H1 (cell line): ENCODE measurements at places on chromosomes 1 and 21.
A peak's percentile ranks its signal among the peaks of the same experiment; 100 is the strongest.

GRCh38 chr1:234331507-234331906 is 41.7 kb upstream of the COA6 start:
- H3K4me1 ChIP-seq: no peaks in the 10 kb centered on the region
- no peaks in the 10 kb centered on the region for H3K36me3 ChIP-seq

GRCh38 chr1:32925403-32926162 is 24.4 kb upstream of the TMEM54 start:
- no peak overlapping the region for H3K27ac ChIP-seq
- H3K36me3 ChIP-seq: no peaks in the 10 kb centered on the region
- H3K4me3 ChIP-seq: peak overlapping the region; percentile 58
- peaks cover 12% of the 10 kb centered on the region for H3K27me3 ChIP-seq
- H3K4me1 ChIP-seq: peaks cover 4% of the 10 kb centered on the region; the same call in 1 of the 2 replicates
- DNase-seq: peak; percentile 21

GRCh38 chr1:101613546-101613945 is 376.7 kb downstream of the S1PR1 start:
- H3K4me1 ChIP-seq: peaks cover under 1% of the 10 kb centered on the region
- DNase-seq: no peak
- no peaks in the 10 kb centered on the region for H3K27me3 ChIP-seq
- H3K4me3 ChIP-seq: no peak overlapping the region
- H3K36me3 ChIP-seq: no peaks in the 10 kb centered on the region

DNA sequence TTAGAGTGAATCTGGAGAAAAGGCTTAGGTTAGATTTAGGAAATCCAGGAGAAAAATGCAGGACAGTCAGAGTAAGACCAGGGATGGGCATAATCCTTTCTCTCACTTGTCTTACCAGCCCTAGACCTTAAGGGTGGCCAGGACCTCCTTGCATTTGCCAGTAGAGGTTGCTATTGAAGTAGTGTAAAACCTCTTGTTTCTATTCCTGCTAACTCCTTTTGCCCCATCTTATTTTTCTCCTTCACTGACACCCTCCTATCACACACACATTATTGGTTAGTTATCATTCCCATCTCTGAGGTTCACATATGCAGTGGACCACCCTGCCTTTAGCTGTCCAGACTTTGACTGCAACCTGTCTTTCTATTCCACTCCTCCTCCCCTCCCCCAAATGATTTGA is 75.0 kb upstream of the MACF1 start:
- H3K27ac ChIP-seq: no peak overlapping the region
- no peak for DNase-seq
- H3K4me3 ChIP-seq: no peak overlapping the region
- peaks cover 18% of the 10 kb centered on the region for H3K4me1 ChIP-seq
- H3K36me3 ChIP-seq: peaks cover 8% of the 10 kb centered on the region
- no peaks in the 10 kb centered on the region for H3K27me3 ChIP-seq

GRCh38 chr1:13990939-13991338 is 291.0 kb downstream of the PRDM2 start:
- no peak overlapping the region for H3K27ac ChIP-seq
- no peaks in the 10 kb centered on the region for H3K4me1 ChIP-seq
- no peak for DNase-seq

DNA sequence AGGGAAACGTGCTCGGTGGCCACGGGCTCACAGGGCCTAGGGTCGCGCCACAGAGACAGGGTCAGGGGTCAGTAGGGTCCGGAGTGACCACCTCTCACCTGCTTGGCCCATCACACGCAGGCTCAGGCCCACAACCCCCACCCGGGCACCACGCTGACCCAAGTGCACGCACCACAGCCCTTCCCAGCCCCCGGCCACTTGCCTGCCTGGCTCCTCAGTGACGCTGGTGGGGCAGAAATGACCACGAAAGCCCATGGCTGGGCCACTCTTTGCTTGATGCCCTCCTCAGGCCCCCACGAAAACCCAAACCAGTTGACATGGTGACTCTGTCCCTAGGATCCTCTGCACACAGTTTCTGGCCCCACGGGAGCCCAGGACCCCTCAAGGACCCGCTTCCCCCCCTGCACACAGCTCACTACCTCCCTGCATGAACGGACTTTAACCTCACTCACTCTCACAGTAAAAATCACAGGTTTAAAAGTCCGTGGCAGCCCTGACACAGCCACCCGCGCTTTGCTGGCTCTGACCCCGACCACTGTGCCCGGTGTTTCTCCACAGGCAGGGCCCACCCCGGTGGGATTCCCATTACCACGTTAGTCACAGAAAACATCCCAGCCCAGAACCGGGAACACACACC is 20.7 kb downstream of the NADK start:
- no peak for DNase-seq
- H3K36me3 ChIP-seq: peaks cover 60% of the 10 kb centered on the region
- no peak overlapping the region for H3K4me3 ChIP-seq
- no peaks in the 10 kb centered on the region for H3K27me3 ChIP-seq

DNA sequence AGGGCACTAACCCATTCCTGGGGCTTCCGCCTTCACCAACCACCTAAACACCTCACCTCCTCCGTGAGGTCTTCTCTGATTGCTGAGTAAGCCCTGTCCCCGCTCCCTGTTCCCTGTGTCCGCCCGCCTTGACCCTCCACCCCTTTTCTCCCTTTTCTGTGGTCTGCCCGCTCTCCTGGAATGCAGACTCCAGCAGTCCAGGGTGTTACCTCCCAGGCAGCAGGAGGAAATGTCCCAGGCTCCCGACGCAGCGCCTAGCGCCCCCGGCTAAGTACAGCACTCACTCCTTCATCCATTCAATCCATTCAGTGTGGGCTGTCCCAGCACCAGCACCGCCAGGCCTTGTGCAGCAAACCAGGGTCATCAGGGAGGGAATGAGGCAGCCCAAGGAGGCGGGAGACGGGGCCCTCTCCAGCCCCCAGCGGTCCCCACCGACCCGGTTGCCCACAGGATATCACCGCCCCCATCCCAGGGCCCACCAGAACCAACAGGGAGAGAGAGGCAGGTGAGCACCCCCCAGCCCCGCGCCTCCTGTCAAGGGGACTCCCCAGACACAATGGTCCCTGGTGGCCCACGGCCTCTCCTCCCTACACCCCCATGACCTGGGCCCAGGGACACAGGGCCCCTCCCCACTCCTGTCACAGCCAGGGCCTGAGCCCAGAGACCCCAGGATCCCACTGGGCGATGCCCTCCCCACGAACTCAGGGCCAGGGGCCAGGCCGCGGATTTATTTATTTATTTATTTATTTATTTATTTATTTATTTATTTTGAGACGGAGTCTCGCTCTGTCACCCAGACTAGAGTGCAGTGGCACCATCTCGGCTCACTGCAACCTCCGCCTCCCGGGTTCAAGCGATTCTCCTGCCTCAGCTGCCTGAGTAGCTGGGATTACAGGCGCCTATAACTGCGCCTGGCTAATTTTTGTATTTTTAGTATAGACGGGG is 10.2 kb downstream of the TNFRSF14 start:
- H3K4me3 ChIP-seq: no peak overlapping the region
- H3K27ac ChIP-seq: no peak overlapping the region
- DNase-seq: no peak
- no peaks in the 10 kb centered on the region for H3K27me3 ChIP-seq
- no peaks in the 10 kb centered on the region for H3K4me1 ChIP-seq
- H3K36me3 ChIP-seq: no peaks in the 10 kb centered on the region

DNA sequence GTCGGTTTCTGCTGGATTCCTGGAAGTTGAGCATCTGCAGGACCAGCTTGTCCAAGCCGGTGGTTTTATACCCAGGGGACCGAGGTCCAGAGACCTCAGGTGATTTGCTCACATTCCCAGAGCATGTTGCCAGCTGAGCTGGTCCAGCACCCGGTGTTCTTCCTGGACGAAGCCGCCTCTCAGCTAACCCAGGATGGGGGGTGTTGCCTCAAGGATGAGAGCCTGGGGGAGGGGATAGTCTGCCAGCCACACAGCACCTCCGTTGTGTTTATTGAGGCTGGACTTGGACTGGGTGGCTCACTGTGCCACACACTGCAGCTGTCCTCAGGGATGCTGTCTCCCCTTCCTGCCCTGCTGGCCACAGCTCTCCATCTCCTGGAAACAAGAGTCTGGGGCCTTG is 1.5 kb downstream of the TMEM201 start:
- DNase-seq: no peak
- H3K4me3 ChIP-seq: peak overlapping the region; percentile 72; the same call in 1 of the 2 replicates
- peaks cover 27% of the 10 kb centered on the region for H3K4me1 ChIP-seq
